ENCODE measurements at places on chromosomes 7 and 10. TPM values are rescaled to one million over a fixed set of nuclear protein-coding genes. Genes with fewer than 3 reads are reported as not detected.

EEF1AKMT2 gene
- total RNA-seq, result 13.7 TPM

NKX1-2 gene
- not detected for total RNA-seq

AKR1C3 gene
- 23.2 TPM for total RNA-seq

DOCK4 gene
- total RNA-seq, result 13.9 TPM

DGKI gene
- total RNA-seq, result 0.47 TPM

MRLN gene
- not detected for total RNA-seq

TMEM229A gene
- not detected for total RNA-seq

PAXIP1 gene
- 7.1 TPM for total RNA-seq

PVRIG gene
- not detected for total RNA-seq

CXCL12 gene
- 136 TPM for total RNA-seq

TFPI2 gene
- total RNA-seq, result 1.4 TPM

MKX gene
- total RNA-seq, result 0.15 TPM

BLNK gene
- 1.3 TPM for total RNA-seq

CPXM2 gene
- 4.1 TPM for total RNA-seq

OR6B1 gene
- not detected for total RNA-seq

IFIT1B gene
- total RNA-seq, result not detected

SYNPO2L gene
- 237 TPM for total RNA-seq

SRRM3 gene
- 17.2 TPM for total RNA-seq

Data from left ventricle myocardium superior (tissue), 1 donor.